Stimulated activated CD8-positive, alpha-beta memory T cell treated with anti-CD3 and anti-CD28 coated beads, Interleukin-7, amount 100 ng/mL, for 1 hour (primary cell): ENCODE measurements at places on chromosomes 7 and 10.

- DNase-seq = no peak
Measured at GRCh38 chr7:137441451-137441850, 97.9 kb upstream of the PTN start.

DNA sequence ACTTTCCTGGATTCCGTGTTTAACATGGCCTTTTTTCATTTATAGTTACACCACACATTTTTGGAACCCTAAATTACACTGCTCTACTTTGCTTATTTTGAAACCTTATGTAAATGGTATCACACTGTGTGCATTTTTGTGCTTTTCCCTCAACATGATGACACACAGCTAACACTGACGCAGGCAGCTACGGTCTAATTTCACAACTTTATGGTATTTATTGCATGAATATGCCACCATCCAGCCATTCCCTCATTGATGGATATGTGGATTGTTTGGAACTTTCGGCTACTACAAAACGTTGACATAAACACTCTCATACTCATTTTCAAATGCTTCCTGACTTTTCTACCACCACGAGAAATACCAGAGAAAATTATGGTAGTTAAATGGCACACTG lies 6.9 kb downstream of the PAPOLB start:
- DNase-seq = no peak

GRCh38 chr7:94748376-94748775 lies 92.4 kb upstream of the SGCE start:
- no peak for DNase-seq

DNA sequence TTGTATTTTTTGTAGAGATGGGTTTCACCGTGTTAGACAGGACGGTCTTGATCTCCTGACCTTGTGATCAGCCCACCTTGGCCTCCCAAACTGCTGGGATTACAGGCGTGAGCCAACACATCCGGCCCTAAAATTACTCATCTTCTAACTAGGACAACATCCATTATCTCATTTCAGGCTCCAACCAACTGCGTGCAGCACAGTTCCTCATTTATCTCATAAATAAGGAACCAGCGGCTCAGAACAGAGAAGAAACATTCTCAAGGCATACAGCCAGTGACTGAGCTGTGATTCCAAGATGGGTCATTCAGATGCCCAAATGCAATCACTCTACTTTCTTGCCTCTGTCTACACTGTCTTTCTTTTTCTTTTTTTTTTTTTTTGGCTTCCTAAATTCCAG lies 356.1 kb downstream of the ELMO1 start:
- no peak for DNase-seq

DNA sequence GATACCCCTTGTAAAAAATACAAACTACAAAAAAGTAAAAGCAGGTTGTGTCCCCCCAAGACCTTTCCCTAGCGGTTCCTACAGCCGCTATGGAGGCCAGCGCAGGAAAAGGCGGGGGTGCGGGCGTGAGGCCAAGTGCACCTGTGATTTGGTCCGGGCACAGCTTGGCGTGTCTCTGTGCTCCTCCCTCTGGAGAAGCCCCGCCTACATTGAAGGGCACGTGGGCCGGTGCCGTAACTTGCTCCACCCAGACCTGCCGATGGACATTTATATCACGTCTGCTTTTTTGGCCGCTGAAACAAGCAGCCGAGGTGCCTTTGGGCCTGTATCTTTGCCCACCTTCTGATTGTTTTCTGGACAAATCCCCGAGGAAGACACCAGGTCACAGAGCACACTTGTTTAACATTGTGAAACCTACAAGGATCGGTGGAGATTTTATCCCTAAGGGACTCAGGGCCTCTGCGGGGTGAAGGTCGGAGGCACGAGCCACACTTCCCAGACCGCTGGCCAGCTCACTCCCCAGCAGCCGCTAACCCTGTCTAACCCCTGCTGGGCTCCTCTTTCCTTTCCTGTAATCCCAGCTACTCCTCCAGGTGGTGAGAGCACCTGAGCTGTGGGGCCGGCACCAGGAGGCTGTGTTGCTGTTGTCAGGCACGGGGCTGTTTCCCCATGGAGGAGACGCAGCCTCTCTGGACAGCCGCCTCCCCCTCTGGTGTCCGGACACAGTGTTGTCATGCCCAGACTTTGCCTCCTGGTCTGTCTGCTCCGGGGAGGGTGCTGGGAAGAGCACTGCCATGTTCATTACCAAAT lies 18.8 kb upstream of the INPP5A start:
- DNase-seq = no peak
